ENCODE measurements at places on chromosomes 13 and 19.

DNA sequence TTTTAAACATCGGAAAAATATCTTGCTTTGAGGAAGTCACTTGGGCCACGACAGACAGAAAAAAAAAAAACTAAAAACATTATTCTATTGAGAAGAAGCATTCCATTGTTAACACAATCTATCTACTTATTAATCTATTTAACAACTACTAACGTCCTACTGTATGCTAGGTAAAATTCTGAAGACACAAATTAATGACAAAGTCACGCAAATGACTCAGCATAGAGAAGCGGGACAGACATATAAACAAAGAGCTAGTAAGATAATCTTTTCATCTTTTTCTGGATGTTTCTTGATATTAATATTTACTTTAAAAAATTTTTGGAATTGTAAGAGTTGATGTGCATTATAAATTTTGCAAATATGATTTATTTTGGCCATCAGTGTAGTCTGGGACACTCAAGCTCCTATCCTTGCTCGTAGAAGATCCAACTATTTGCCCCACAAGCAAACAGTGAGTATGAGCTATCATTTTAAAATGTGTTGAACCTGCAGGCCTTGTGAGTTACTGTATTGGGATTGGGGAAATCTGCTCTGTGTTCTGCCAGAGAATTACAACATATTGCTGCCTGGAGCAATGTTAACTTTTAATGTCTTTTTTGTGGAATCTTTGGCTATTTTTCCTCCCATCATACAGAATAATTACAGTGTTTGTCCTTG is 109.1 kb downstream of the PCDH9 start:
- DNase-seq, result no peak

DNA sequence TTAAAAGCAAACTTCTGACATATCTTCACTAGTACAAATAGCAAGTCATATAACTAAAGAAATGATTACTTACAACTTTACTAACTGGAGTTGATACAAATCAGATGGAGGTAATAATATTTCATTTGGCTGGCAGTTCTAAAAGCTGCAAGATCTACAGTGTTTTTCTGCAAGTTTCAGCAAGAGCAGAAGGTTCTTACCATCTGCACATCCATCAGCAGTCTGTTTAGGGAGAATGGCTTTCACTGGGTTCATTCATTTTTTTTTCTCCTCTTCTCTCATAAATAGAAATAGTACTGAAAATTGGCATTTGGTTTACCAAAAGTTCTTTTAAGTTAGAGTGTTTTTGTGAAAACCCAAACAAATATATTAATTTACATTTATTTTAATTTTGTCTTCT is 3.1 kb upstream of the SHISA2 start:
- no peak for DNase-seq

GRCh38 chr19:35179830-35180229 is 25.3 kb downstream of the FXYD5 start:
- peak; percentile 48 for DNase-seq

GRCh38 chr13:110984381-110984780 is 69.5 kb upstream of the ANKRD10 start:
- no peak for DNase-seq

DNA sequence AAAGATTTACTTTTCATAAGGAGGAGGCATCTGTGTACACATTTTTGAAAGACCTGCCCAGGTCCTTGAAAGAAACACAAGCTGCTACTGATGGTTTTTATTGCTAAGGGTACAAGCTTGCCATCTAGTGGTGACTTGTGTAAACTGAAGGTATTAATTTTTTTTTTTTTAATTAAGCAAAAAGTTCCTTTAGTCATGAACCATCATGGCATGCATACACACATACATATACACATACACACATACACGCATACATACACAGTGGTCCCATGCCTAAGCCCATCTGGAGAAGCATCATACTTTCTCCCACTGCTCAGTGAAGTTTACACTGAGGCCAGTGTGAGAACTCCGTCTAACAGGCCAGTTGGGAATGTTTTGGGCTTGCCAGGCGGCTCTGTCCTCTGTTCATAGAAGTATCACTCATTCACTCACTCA is 312.5 kb downstream of the DCLK1 start:
- DNase-seq, result peak; percentile 26

- no peak for DNase-seq
Measured at GRCh38 chr13:101565317-101565716, 112.8 kb downstream of the ITGBL1 start.

DNA sequence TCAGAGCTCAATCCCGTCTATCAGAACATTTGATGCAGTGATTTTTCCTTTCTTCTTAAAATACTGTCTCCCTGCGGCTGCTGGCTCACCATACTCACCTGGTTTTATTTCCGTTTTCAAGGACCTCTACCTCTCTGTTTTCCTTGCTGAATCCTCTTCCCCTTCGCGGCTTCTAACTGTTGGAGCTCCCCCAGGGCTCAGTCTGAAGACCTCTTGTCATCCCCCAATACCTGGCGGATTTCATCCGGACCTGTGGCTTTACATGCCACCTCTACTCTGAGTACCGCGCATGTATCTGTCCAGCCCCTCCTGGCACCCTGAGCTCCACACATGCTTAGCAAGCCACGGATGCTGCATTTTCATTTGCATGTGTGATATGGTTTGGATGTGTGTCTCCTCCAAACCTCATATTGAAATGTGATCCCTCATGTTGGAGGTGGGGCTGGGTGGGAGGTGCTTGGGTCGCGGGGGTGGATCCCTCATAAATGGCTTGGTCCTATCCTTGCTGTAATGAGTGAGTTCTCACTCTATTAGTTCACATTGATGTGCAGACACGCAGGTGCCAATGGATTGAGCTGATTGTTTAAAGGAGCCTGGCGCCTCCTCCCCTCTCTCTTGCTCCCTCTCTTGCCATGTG is 106.2 kb upstream of the LSM14A start:
- no peak for DNase-seq

GRCh38 chr19:31952693-31953092 is 392.7 kb upstream of the ZNF507 start:
- no peak for DNase-seq

DNA sequence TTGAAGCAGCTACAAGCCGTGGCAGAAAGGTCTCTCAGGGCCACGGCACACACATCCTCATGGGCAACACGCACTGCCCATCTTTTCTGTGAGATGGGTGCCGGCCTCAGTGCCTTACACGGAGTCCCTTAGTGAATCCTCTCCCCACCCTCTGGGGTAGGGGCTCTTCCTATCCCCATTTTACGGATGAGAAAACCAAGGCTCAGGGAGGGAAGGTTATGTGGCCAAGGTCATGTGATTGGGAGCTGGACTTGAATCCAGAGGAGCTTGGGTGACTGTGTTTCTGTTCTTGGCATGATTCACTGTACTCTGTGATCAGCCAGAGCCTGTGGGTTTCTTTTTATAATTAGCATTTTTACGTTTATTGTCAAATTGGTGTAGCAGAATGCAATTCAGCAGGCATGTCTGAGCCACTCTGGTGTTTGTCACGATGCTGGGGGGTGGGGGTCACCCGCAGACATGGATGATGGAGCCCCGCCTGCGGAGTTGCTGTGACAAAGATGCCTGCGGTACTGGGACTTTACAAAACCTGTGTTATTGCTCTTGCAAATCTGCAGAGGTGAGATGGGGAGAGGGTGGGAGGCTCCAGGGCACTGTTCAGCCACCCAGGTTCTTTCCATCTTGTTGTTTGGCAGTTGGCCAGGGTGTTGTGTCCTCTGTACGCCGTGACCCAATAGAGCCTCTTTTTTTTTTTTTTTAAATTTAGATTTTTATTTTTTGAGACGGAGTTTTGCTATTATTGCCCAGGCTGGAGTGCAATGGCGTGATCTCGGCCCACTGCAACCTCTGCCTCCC is 4.5 kb downstream of the SCN1B start:
- DNase-seq, result no peak

DNA sequence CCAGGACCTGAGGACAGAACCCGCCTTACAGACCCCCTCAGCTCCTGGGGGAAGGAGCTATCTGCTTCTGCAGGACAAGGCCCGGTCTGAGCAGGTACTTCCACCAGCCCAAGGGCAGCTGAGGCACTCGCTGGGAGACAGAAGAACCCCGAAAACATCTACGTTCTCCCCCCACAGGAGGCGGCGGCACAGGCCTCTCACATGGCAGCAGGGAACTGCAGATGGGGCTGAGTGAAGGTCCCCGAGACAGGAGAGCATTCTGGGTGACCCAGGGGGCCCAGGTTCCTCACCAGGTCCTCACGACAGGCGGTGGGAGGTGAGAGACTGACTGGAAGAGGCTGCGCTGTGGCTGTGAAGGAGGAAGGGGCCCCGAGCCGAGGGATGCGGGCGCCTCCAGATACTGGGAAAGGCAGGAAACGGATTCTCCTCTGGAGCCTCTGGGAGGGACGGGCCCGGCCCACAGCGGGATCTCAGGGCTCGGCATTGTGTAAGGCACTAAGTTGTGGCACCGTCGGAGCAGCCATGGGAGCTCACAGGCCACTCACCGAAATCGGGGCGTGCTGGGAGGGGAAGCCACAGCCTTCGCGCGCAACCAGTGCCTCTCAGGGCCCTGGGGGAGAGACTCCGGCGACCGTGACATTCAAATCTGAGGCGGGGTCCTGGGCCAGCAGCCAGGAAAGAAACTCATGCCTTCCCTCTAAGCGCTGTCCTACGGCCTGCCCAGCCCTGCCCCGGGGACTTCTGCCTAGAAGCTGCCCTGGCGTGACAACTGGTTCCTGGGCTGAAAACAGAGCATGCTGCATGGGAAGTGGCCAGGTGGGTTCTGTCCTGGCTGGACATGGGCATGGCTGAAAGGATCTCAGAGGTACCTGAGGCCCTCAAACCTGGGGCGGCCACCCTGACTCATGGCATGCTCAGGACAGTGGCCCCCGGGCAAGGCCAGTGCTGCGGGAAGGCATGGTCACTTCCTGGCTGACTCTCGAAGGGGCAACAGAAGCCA is 14.0 kb downstream of the RPL36 start:
- DNase-seq, result no peak

GRCh38 chr19:3338541-3339181 is 27.7 kb upstream of the NFIC start:
- peak; percentile 91 for DNase-seq

- DNase-seq, result no peak
Measured at GRCh38 chr13:53198017-53198416, 169.4 kb downstream of the OLFM4 start.

DNA sequence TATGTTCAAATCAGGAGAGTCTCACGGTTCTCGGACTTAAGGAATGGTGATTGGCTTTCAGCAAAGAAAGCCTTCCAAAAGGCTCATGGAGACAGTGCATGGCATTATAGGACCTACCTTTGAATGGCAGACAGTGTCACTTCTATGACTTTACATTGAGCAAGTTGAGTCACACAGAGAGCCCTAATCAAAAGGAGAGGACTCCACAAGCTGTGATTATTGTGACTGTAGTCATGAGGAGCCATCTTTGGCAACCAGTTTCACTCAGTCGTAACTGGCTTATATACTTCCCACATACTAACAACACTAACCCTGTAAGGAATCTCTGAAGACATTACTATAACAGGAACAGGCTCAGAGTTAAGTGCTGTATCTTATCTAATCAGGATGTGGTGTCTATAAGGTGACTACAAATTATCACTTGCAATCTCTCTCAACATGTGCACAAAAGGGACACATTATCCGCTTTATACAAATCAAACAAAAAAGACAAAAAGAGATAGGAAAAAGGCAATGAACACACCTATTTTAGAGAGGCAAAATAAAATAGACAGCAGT is 6.1 kb downstream of the LGALS14 start:
- peak; percentile 60 for DNase-seq

GRCh38 chr19:38494379-38494778 is 60.9 kb downstream of the RYR1 start:
- DNase-seq, result no peak

DNA sequence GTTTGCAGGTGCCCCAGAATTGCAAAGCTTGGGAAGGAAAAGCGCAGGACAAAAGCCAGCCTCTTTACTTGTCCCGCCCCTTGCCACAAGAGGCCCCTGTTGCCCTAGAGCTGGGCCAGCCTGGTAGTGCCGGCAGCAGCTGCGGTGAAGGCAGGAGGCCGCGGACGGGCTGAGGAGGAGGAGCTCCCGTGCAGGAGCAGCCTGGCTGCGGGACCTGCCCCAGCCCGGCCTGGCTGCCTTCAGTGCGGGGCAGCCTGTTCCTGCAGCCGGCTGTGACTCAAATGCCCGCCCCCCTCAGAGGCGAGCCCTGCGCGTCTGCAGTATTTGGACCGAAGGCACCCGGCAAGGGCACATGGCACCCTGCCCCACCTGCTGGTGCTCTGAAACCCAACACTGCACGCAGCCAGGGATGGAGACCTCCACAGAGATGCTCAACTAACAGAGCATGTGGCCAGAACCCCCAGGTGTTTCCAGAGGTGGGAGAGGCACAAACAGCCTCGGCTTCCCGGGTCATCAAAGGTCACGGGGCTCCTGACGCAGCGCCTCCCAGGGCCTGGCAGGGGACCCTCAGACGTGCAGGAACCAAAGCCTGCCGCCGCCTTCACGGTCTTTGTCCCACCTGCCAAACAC is 29.7 kb downstream of the NAXD start:
- no peak for DNase-seq
